A549 treated with AZD2906 at 1 μM for 4 hours (cell line): ENCODE measurements at places on chromosomes 3 and 15. TPM values are rescaled to one million over a fixed set of nuclear protein-coding genes. Genes with fewer than 3 reads are reported as not detected.

Gene PCLAF
- total RNA-seq, result 147 to 269 TPM (median 156 TPM) in 5 replicates

Gene CYP1A1
- 1.2 to 2.2 TPM (median 1.7 TPM) in 5 replicates for total RNA-seq

Gene ERC2
- 0.14 to 0.19 TPM in 2 of 5 replicates, not detected in the others for total RNA-seq

Gene TM4SF1
- total RNA-seq, result 926 to 1,718 TPM (median 1,133 TPM) in 5 replicates

Gene ITGA11
- 2.8 to 6.1 TPM (median 4.5 TPM) in 5 replicates for total RNA-seq

Gene FBXO40
- not detected in 5 replicates for total RNA-seq

Gene PDE12
- 13.8 to 16.2 TPM (median 15.3 TPM) in 5 replicates for total RNA-seq

Gene THPO
- 0.05 to 0.16 TPM in 2 of 5 replicates, not detected in the others for total RNA-seq

Gene RASGRF1
- 0.13 to 0.39 TPM (median 0.34 TPM) in 5 replicates for total RNA-seq

Gene TMEM212
- not detected in 5 replicates for total RNA-seq

Gene VIPR1
- total RNA-seq, result 2.0 to 2.5 TPM (median 2.1 TPM) in 5 replicates

Gene PARP15
- not detected in 5 replicates for total RNA-seq

Gene RTP3
- total RNA-seq, result not detected in 5 replicates

Gene MOBP
- 0.02 to 0.18 TPM (median 0.10 TPM) in 5 replicates for total RNA-seq

Gene MYEF2
- 12.3 to 16.6 TPM (median 15.3 TPM) in 5 replicates for total RNA-seq

Gene CYP19A1
- 0.10 to 0.56 TPM (median 0.18 TPM) in 5 replicates for total RNA-seq

Gene MINDY2
- 4.0 to 5.7 TPM (median 5.3 TPM) in 5 replicates for total RNA-seq

Gene SCAMP5
- total RNA-seq, result 10.2 to 12.5 TPM (median 12.0 TPM) in 5 replicates

Gene NR1I2
- total RNA-seq, result not detected in 5 replicates

Gene MED12L
- 0.32 to 0.90 TPM (median 0.42 TPM) in 5 replicates for total RNA-seq

Gene NR2F2
- total RNA-seq, result 18.5 to 24.5 TPM (median 21.9 TPM) in 5 replicates

Gene FES
- total RNA-seq, result 0.46 to 0.89 TPM (median 0.85 TPM) in 5 replicates

Gene GPR87
- total RNA-seq, result 1.8 to 2.5 TPM (median 2.3 TPM) in 5 replicates
